ENCODE measurements at places on chromosomes 1 and 21.

DNA sequence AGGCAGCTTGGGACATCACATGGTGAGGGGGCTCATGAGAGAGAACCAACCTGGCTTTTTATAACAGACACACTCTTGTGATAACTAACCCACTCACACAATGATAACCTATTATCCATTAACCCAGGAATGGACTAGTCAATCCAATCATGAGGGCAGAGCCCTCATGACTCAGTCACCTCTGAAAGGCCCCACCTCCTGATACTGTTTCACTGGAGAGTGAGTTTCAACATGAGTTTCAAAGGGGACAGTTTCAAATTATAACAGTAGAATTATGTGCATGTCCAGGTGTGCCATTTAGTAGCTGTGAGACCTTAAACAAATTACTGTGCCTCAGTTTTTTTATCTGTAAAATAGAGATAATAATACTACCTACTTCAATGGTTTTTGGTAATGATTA is 47.6 kb upstream of the PPP2R5A start:
- no peak for DNase-seq

- DNase-seq, result no peak
Measured at GRCh38 chr1:75742047-75742625, 17.6 kb downstream of the ACADM start.

GRCh38 chr1:1779320-1779675 is 1.0 kb upstream of the NADK start:
- no peak for DNase-seq

- DNase-seq, result no peak
Measured at GRCh38 chr1:116680752-116681151, 13.2 kb upstream of the IGSF3 start.

GRCh38 chr1:193479187-193479586 is 292.8 kb upstream of the B3GALT2 start:
- DNase-seq, result no peak

DNA sequence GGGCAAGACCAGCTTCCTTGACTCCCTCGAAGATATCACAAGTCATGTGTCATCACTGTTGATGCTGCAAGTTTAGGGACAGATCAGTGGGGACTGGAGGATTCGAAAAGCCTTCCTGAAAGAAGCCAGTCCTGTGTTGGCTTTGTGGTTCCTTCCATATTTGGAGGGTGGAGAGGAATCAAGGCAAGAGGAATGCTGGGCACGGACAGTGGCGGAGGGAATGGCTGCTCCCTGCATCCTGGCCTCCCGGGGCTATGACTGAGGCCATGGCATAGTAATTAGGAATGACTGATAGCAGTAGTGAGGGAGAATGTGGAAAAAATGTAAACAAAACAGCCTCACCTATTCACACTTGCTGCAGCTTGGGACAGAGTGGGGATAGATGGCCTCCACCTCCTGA is 36.4 kb downstream of the VANGL1 start:
- DNase-seq, result no peak

- no peak for DNase-seq
Measured at GRCh38 chr1:22829309-22829989, 118.8 kb downstream of the EPHB2 start.

DNA sequence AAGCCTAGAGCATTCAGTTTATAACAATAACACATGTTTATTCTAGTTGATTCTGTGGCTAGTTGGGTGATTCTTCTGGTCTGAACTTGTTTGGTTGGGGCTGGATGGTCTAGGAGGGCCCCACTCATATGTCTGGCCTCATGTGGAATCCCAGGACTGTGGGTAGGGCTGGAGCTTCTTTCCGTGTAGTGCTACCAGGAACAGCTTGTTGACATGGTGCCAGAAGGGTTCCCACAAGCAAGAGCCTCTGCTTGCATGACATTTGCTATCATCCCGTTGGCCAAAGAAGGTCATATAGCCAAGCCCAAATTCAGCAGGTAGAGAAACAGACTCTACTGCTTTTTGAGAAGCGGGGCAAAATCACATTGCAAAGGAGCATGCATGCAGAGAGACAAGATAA is 67.6 kb upstream of the PPP2R5A start:
- no peak for DNase-seq

- no peak for DNase-seq
Measured at GRCh38 chr1:64511044-64511443, 41.1 kb downstream of the CACHD1 start.

DNA sequence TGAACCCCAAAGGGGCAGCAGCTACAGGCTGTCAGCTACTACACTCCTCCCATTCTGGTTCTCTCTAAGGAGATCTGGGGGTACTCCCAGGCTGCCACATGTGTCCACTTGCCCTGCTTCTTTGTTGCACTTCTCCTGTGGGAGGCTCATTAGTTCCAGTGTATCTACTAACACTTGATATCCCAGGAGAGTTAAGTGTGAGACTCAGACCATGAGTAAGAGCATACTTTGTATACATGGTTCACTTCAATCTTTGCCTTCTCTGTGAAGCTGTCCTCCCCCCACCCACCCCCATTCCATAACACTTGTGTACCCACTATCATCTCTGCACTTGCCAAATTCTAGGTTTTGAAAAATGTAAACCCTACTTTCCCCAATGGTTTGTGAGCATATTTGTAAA is 34.9 kb upstream of the GADD45A start:
- no peak for DNase-seq

DNA sequence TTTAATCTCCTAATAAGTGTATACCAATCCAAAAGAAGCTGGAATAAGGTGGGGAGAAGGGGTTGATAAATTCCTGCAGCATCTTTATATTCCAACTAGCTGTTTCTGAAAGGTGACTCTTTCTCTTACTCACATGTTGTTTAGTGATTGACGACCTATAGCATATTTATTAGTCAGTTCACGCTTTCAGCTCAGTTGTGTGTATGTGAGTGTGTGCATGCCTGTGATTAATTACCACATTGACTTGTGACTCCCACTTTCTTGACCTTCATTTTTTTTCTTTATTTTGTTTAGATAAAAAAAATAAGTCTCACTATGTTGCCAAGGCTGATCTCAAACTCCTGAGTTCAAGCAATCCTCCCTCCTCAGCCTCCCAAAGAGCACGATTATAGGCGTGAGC is 44.4 kb downstream of the ATP2B4 start:
- no peak for DNase-seq

DNA sequence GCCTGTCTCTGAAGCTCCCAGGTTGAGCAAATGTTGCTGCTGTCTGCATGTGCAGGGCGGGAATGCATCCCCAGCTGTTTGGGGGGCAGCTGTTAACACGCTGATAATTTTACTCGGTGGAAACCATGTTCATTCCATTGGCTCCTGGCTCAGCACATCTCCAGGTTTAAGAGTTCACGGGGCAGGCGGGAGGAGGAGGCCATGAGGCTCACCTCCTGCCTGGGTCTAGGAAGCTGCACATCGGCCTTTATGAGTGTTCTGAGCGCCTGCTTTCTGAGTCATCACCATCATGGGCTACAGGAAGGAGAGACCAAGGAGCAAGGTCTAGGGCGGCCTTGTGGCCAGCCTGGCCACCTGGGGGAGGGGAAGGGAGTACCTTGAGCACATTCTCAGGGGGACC is 29.7 kb downstream of the AJAP1 start:
- no peak for DNase-seq

DNA sequence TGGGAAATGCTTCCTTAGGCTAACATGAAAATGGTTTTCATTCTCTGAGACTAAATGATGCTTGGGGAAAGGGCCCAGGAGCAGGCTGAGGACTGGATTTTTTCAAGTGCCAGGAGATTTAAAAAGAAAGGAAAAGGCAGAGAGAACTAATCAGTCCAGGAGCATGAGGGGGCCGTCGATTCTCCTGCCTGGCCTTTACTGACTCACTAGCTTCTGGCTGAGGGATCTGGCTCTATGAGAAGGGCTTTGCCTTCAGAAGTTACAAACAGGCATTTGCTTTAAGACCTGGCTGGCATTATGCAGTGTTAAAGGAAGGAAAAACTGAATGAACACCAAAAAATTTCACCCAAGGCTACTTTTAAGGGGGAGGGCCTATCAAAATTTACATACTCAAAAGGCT is 359.2 kb downstream of the PBX1 start:
- DNase-seq, result no peak

- no peak for DNase-seq
Measured at GRCh38 chr1:153233448-153233847, 16.1 kb downstream of the PRR9 start.

DNA sequence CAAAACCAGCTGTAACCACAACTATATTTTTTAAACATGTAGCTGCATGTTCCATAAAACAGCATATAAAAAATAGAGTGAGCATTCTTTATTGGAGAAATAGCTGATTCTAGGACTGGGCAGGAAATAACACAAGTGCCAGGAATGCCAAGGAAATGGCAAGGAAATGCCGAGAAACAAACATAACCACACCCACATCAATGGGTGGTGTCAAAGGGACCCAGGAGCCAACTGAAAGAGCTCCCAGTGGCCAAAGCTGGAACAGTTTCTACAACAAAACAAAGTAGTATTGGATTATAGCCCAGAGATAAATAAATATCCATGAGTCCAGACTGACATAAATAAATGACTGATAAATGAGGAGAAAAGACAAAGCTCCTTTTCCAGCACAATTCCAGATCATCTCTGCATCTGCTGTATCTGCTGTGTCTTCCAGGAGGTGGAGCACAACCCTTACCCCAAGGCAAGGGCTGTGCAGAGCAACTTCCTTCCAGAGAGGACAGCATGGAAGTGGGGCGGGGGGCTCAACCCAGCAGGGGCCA is 28.1 kb downstream of the ADARB1 start:
- no peak for DNase-seq

- no peak for DNase-seq
Measured at GRCh38 chr1:172646653-172647052, 12.2 kb upstream of the FASLG start.

DNA sequence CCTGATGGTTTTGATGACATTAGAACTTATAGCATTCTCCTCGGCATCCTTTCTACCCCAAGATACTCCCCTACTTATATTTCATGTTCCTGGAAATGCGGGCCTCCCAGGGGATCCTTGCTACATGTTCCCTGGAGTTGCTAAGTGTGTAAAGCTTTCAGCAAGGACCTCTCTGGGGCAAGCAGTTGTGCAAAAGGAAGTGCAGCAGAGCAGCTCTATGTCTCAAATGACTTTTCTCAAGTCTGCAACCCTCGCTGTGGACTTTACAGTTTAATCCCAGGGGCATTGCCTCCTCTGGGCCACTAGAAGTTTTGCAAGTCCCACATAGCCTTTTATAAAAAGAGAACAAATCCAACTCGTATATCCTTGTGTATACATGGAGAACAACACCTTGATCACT is 20.8 kb upstream of the MNDA start:
- no peak for DNase-seq

GRCh38 chr1:111592389-111593361 is 26.9 kb upstream of the RAP1A start:
- DNase-seq, result no peak

- DNase-seq, result no peak
Measured at GRCh38 chr1:84289169-84289785, 12.2 kb upstream of the SAMD13 start.

DNA sequence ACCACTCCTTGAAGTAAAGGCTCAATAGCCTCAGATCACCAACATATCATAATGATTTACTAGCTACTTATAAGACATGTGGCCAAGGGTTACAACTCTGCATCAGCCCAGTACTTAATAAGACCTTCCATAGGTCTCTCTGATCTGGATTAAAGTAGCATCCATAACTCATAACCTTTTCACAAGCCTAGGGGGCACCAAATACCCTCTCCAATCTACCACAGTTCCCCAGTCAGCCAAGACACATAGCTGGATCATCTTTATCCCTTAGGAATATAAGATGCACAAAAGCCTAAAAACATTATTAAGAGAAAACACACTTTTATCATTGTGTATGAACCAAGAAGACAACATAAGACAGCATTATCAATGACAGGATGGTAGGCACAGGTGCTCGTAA is 22.1 kb downstream of the SSX2IP start:
- no peak for DNase-seq

- DNase-seq, result no peak
Measured at GRCh38 chr1:220432408-220432807, 95.5 kb upstream of the MARK1 start.

DNA sequence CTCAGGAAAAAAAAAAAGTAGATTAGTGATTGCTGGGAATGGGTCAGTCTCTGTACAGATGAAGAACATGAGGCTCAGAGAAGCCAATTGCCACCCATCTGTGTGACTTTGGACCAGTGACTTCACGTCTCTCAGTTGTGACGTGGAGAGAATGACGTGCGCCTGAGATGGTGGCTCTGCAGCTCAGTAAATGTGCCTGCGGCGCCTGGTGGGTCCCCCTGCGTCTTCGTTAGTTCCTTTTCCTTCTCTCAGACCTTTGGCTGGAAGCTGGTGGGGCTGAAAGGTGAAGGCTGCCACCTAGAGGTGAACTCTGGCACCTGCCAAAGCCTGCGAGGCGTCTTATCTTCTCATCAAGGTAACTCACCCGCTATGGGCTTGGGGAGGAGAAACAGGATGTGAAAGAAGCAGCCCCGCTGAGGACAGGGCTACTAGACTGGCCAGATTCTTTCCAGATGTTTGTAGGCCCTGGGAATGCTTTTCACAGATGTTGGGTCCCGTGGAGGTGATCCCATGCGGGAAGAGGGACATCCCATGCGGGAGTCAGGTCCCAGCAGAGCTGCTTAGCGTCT is 8.7 kb upstream of the E2F2 start:
- no peak for DNase-seq

- DNase-seq, result no peak
Measured at GRCh38 chr21:38965910-38966504, 160.3 kb downstream of the ETS2 start.

GRCh38 chr1:11341901-11342552 is 69.0 kb downstream of the UBIAD1 start:
- DNase-seq, result no peak

DNA sequence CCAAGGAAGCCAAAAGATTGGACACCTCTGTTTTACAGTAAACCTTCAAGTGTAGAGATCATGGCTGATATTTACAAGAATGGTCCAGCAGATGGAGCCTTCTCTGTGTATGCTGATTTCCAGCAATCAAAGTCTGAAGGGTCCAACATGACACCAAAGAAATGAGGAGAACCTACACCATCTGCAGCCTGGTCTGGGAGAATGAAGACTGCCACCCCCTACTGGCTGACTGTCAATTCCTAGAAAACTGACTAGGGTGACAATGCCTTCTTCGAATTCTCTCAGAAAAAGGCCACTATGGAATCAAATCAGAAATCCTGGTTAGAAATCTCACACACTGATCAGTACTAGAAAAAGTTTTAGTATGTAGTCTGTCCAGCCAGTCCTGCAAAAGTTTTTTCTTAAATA is 83.3 kb downstream of the CDC42BPA start:
- DNase-seq, result no peak

GRCh38 chr1:61358770-61359455 is 276.6 kb downstream of the NFIA start:
- no peak for DNase-seq

GRCh38 chr21:32741336-32741735 is 13.5 kb upstream of the SYNJ1 start:
- DNase-seq, result no peak

DNA sequence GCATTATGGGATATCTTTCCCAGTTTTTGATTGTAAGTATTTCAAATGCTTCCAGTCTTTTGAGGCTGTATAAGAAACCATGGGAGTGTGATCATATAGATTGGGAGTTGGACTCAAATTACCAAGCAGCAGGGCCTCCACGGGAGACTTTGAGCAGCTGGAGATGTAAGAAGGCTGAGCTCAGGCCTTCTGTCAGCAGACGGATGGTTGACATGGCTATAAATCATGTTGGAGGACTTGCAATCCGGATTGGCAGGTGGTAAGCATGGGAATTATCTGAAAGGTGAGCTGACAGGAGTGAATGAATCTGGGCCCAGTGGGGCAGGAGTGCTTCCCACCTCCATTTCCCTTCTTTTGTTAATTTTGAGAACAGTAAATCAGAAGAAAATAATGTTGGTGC is 83.2 kb upstream of the PPM1J start:
- DNase-seq, result no peak
